ENCODE measurements at places on chromosomes 2 and 18. TPM values are rescaled to one million over a fixed set of nuclear protein-coding genes. Genes with fewer than 3 reads are reported as not detected.

Gene DLX1
- polyA plus RNA-seq = 0.60 TPM

DNA sequence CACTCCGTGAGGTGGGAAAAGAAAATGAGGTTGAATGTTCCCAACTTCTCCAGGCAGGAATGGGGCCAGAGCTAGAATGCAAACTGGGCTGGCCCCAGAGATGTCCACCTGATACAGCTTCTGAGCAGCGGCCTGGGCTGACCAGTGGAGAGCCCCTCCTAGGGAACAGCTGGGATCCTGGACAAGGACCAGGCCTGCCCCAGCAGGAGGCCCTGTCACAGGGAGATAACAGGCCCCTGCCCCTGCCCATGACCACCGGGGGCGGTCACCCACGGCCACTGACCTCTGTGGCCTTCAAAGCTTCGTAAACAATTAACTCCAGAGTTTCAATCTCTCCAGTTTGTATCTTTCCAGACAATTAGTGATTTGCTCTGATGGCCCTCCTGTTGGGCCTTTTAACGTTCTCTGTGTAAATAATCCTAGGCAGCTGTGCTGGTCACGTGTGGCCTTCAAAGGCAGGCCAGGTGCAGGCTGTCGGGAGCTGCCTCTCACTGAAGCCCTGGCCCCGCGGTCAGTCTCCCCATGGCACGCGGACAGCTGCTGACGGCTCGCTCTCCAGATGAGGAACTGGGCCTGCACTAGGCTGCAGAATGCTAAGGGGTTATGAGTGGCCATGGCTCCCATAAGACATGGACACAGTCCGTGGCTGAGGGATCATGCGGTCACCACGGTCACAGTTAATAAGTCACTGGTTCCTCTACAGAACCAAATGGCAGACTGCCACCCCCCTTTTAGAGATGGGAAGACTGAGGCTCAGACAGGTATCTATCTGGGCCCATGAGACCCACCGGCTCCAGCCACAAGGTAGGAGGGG lies 9.2 kb downstream of the HS6ST1 start:
- no peak overlapping the region for H3K4me3 ChIP-seq
- peaks cover 79% of the 10 kb centered on the region for H3K4me1 ChIP-seq
- H3K27ac ChIP-seq = peak overlapping the region; percentile 84
- peaks cover 6% of the 10 kb centered on the region for H3K36me3 ChIP-seq

- H3K27me3 ChIP-seq = no peaks in the 10 kb centered on the region
- H3K27ac ChIP-seq = no peak overlapping the region
- peaks cover 8% of the 10 kb centered on the region for H3K4me1 ChIP-seq
- H3K4me3 ChIP-seq = no peak overlapping the region
Measured at GRCh38 chr2:112683550-112684414, 37.0 kb upstream of the NT5DC4 start.

- DNase-seq = peak; percentile 37
- peaks cover 6% of the 10 kb centered on the region for H3K4me1 ChIP-seq
- H3K27me3 ChIP-seq = no peaks in the 10 kb centered on the region
- no peak overlapping the region for H3K4me3 ChIP-seq
- H3K27ac ChIP-seq = no peak overlapping the region
- no peaks in the 10 kb centered on the region for H3K36me3 ChIP-seq
Measured at GRCh38 chr18:415617-416612, 84.6 kb downstream of the COLEC12 start.

DNA sequence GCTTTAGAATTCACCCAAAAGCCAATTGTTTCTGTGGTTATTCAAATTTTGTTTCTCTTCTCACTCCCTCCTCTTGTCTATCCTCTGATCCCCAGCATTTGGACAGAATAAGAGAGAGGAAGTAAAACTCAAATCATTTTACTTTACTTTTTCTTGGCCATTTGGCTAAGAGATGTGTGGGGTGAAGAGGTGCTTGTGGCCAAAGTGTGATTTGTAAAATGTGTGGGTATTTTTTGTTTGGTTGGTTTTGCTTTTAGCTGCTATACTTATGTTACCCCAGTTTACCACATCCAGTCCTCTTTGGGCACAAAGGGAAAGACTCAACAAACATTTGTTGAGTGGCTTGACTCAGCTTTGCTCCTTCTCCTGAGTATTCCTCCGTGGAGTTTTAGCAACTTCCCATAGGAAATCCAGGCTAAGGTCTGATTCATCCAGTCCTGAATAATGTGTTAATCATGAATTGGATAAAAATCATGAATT lies 109.1 kb upstream of the CYP1B1 start:
- H3K27ac ChIP-seq = no peak overlapping the region
- H3K36me3 ChIP-seq = no peaks in the 10 kb centered on the region
- H3K4me1 ChIP-seq = no peaks in the 10 kb centered on the region

Gene CFC1
- not detected for polyA plus RNA-seq

DNA sequence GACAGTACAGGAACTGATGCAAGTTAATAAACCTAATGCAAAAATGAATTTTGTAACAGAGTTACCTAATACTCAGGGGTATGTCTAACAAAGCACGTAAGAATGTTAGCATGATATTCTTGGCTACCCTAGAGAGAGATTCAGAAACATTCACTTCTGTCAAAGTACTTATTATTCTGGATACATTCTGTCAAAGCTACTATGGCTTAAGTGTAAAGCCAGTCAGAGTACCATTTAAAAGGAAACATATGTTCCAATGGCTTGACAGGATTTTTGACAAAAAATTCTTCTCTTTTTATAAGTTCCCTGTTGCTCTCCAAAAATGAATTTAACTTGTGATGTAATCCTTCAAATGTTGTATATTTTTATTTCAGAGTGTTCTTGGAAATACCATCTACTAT lies 85.5 kb downstream of the PIGN start:
- peak overlapping the region; percentile 74 for H3K27ac ChIP-seq
- peaks cover 2% of the 10 kb centered on the region for H3K36me3 ChIP-seq
- no peaks in the 10 kb centered on the region for H3K4me1 ChIP-seq
- peak; percentile 96 for DNase-seq

- peak; percentile 13 for DNase-seq
- H3K36me3 ChIP-seq = no peaks in the 10 kb centered on the region
- no peak overlapping the region for H3K27ac ChIP-seq
- no peaks in the 10 kb centered on the region for H3K4me1 ChIP-seq
Measured at GRCh38 chr2:144989579-144990270, 469.8 kb upstream of the ZEB2 start.

Gene SLC5A6
- polyA plus RNA-seq = 22.7 TPM

GRCh38 chr18:50665519-50665918 lies 105.6 kb downstream of the MAPK4 start:
- H3K4me1 ChIP-seq = peaks cover 17% of the 10 kb centered on the region
- no peak overlapping the region for H3K27ac ChIP-seq
- H3K27me3 ChIP-seq = no peaks in the 10 kb centered on the region

DNA sequence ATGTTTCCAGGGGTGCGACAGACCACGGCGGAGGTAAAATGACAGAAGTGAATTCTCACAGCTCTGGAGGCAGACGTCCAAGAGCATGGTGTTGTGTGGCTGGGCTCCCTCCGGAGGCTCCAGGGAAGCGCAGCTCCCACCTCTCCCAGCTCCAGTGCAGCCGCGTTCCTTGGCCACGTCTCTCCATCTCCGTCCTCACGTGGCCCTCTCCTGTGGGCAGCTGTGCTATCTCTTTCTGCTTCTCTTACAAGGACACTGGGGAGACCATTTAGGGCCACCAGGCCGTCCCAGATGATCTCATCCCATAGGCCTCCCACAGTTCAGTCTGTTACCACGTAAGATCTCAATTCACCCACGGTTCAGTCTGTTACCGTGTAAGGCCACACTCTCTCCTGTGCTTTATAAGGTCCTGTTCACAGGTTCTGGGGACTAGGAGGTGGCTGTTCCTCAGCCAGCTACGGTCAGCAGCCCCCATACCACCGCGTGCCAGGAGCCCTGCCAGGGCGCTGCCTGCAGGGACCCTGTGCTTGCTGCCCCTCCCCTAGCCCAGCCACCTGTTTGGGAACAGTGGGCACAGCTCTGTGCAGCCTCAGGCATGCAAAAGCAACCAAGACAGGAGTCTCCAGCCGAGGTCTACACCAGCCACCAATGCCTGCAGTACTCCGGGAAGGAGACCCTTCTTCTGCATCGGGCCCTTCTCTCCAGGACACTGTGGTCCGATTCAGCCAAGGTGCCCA lies 2.9 kb upstream of the MAB21L4 start:
- peaks cover 19% of the 10 kb centered on the region for H3K4me1 ChIP-seq
- DNase-seq = no peak
- H3K27me3 ChIP-seq = peaks cover 2% of the 10 kb centered on the region
- H3K4me3 ChIP-seq = no peak overlapping the region

GRCh38 chr2:137886083-137886831 lies 78.0 kb upstream of the HNMT start:
- DNase-seq = no peak
- no peaks in the 10 kb centered on the region for H3K4me1 ChIP-seq
- H3K27ac ChIP-seq = no peak overlapping the region
- H3K36me3 ChIP-seq = no peaks in the 10 kb centered on the region
- no peaks in the 10 kb centered on the region for H3K27me3 ChIP-seq

Gene DNAJC5G
- not detected for polyA plus RNA-seq

- no peaks in the 10 kb centered on the region for H3K36me3 ChIP-seq
- no peak for DNase-seq
- H3K27me3 ChIP-seq = no peaks in the 10 kb centered on the region
Measured at GRCh38 chr2:194985258-194985657, 671.8 kb upstream of the SLC39A10 start.

Gene CYP27A1
- polyA plus RNA-seq = 26.8 TPM

Gene NTSR2
- polyA plus RNA-seq = not detected

DNA sequence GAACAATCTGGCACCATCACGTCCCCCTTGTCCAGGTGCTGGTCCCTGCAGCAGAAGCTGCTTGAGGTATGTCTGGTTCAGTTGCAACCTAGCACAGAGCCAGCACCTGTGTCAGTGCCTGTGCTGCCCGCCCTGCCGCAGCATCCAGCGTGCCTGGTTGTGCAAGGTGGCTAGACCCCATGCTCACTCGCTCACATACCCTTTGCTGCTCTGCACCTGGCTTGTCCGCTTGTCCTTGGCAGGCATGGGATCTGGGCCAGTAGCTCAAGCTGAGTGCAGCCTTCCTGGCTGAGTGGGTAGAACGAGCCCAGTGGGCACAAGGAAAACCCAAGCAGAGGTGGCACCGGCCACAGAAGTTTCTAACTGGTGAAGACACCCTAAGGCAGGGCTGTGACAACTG lies 314.6 kb upstream of the KYNU start:
- no peak overlapping the region for H3K4me3 ChIP-seq
- H3K27me3 ChIP-seq = no peaks in the 10 kb centered on the region
- H3K36me3 ChIP-seq = no peaks in the 10 kb centered on the region
- no peak overlapping the region for H3K27ac ChIP-seq
- H3K4me1 ChIP-seq = no peaks in the 10 kb centered on the region

DNA sequence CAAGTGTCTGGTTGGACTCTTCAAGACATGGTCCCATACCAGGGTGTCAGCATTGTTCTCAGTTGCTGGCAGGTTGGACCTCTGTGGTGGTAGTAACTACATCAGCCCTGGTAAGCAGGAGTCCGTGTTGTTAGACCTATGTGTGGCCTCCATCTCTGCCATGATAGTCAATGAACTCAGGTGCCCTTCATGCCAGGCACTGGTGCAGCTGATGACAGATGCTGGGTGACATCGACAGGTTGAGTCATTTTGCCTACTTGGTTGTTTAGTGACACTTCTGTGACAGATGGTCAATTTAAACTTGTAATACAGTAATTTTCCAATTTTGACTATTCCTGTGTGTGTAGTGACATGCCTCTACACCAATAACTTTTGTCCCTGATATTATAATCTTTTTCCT lies 189.7 kb downstream of the SP3 start:
- H3K4me1 ChIP-seq = no peaks in the 10 kb centered on the region
- DNase-seq = no peak
- no peak overlapping the region for H3K27ac ChIP-seq
